ENCODE measurements at places on chromosomes 16 and 17. TPM values are rescaled to one million over a fixed set of nuclear protein-coding genes. Genes with fewer than 3 reads are reported as not detected.

DNA sequence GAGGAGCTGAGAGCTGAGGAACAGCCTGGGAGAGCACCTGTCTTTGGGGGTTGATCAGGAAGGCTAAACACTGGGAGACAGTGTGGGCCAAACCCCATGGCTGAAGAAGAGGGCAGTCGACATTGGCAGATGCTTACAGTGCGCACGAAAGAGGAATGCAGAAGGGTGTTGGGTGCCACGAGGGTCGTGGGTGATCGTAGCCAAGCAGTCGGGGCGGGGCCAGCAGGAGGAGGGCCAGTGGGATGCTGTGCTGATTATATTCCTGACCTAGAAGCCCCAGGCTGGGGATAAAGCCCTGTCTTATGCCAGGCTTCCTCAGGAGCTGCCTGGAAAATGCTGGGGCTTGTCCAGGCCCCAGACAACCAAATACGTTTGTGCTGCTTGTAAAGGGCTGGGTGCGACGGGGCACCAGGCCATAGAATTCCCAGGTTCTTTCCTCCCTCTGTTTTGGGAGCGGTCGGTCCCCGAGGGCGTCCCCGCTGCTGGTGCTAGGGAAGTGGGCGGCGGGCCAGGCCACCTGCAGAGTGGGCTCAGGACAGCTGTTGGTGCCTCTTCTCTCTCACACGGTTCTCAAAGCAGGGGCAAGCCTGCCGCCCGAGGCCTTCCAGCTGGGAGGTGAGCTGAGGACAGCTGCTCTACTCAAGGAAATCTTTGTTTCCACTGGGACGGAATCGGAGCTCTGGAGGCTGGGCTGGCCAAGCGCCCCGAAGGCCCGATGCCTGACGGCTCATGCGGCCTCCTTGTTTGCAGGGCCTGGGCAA, 10.0 kb downstream of the C1QTNF1 start:
- DNase-seq: no peak

- no peak for DNase-seq
These were observed 112.4 kb upstream of the CDH5 start for GRCh38 chr16:66254106-66254505.

- no peak for DNase-seq
These were observed 148.9 kb downstream of the SPACA3 start for GRCh38 chr17:33140413-33141099.

DNA sequence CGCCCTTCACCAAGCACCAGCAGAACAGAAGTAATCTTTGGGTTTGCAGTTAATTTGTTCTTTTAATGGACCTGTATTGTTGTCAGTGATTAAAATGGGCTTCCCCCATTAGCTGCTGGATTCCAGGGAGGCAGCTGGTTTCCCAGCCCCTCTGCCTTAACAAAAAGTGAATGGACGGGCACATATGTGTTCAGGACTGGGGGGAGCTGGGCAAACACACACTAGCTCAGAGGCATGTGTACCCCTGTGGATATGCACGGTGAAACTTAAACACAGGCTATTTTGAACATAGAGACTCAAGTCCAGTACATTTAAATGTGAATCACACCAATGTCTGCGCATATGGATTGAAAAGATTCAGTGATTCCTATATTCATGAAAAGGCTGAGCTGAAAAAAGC, 25.5 kb upstream of the TMEM132E start:
- no peak for DNase-seq

Gene MAP2K6
- 2.5 TPM for total RNA-seq

DNA sequence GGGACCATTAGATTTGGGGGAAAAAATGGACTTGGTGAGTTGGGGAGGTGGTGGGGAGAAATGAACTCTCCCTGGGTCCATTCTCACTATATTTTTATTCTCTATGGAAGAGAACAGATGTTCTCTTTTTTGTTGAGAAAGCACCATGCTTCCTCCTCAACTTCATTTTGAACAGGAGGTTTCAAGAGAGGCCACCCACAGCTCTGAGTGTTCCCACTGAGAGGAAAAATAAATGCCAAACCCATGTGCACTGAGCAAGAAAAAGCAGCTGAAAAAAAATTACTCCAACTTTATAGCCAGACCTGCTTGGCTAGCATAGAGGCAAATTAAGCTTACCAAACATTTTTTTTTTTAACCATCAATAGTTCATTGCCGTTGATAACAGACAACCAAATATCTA, 883.6 kb downstream of the KCNJ2 start:
- DNase-seq: no peak

GRCh38 chr16:53622315-53622714, 81.3 kb downstream of the RPGRIP1L start:
- no peak for DNase-seq

Gene BTBD17
- not detected for total RNA-seq

- no peak for DNase-seq
These were observed 46.1 kb downstream of the IRX3 start for GRCh38 chr16:54240271-54241129.

Gene CES4A
- 4.2 TPM for total RNA-seq

Gene DNASE1L2
- 1.5 TPM for total RNA-seq

GRCh38 chr16:47631131-47631530, 170.0 kb downstream of the PHKB start:
- DNase-seq: no peak

Gene DYNLRB2
- not detected for total RNA-seq

Gene ANKRD40
- 48.2 TPM for total RNA-seq

GRCh38 chr16:4496305-4496704, 20.1 kb downstream of the HMOX2 start:
- no peak for DNase-seq

Gene TNFRSF12A
- 4.5 TPM for total RNA-seq

Gene HLF
- 0.93 TPM for total RNA-seq

DNA sequence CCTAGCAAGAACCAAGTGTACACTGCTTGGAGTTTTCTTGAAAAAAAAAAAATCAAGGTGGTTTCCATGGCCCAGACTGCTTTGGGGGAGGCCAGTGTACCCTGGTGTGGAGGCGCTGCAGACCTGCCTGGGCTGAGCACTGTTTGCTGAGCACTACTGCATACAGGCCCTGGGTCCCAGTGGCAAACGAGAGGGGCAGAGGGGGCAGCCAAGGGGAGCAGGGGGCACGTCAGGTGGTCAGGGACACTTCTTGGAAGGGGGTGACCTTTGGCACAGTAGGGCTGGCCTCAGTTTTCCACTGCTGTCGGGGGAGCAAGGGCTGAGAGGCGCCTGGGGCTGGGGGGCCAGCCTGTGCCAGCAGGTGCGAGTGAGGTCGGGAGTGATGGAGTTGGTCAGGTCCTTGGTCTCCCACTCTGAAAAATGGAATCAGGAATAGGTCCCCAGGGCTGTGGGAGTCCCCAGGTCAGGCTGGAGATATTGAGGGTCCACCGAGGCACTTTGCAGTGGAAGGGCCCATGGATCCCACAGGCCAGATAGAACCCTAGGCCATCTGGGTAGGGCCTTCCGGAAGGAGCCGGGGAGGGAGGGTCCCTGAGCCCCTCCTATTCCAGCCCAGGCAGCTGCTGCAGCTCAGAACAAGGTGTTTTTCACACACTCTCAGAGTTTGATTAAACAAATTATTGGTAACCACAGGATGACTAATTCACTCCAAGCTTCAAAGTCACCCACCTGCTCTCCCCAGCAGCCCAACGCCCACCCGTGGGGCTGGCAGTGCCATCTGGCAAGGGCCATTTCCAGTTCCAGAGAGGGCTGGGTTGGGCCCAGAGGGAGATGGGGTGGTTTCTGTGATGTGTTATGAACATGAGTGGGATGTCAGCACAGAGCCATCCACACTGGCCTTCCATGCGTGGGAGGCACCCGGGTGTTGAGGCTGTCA, 3.5 kb downstream of the ZFPM1 start:
- DNase-seq: no peak
